ENCODE measurements at places on chromosomes 16 and 17.

DNA sequence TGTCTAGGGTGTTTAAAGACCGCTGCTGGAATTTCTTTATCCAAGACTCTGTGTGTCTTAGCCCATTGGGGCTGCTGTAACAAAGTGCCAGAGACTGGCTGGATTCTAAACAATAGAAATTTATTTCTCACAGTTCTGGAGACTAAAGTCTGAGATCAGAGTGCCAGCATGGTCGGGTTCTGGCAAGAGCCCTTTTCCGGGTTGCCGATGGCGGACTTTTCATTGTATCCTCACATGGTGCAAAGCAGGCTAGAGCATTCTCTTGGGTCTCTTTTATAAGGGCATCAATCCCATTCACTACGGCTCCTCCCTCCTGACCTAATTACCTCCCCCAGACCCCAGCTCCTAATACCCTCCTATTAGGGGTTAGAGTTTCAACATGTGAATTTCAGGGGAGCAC, 9.5 kb downstream of the NLRC5 start:
- no peak for DNase-seq

GRCh38 chr16:67279296-67280089, at the start of gene PLEKHG4:
TSS of gene PLEKHG4 (plus strand) at chr16:67279532. CDS start at chr16:67280045, 513 bp downstream.
- peak; percentile 92 for DNase-seq

DNA sequence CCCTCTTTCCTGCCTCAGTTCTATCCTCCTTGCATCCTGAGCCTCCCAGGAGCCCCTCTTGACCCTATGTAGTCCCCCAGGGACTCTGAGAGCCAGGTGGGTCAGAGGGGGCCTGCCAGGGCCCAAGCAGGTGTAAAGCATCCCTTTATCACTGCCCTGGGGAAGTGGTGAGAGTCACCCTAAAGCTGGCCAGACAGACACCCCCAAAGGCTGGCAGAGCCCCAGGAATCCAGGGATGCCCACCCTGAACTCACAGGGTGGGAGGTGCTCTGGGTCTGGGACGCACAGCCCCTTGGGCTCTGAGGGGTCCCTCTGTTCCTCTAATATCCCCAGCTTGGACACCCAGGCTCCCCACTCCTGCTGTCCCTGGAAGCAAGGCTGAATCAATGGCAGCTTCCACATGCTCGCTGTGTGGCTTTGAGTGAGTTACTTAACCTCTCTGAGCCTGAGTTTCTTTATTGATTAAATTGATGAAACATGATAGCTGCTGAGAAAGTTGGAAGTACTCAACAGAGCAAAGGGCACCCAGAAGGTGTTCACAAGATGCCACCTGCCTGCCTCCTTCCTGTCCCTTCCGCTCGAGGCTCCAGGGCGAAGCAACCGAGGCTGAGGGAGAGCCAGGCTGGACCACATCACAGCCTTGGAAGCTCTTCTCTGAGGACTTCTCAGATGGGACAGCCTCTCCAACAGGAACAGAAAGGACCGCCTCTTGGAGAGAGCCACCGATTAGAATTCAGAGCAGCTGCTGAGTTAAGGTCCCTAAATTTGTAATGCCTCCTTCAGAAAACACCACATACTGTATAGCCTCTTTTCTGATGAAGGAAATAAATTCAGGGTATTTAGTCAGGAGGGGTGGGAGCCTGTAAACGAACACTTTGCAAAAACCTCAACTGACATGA, 67.1 kb upstream of the DOC2B start:
- DNase-seq = no peak

GRCh38 chr16:17166095-17166494, 304.7 kb downstream of the XYLT1 start:
- DNase-seq = no peak

- DNase-seq = no peak
Observed at GRCh38 chr16:3677994-3678393, 23.5 kb downstream of the DNASE1 start.

- no peak for DNase-seq
Observed at GRCh38 chr17:50344731-50345365, 1.1 kb upstream of the XYLT2 start.

DNA sequence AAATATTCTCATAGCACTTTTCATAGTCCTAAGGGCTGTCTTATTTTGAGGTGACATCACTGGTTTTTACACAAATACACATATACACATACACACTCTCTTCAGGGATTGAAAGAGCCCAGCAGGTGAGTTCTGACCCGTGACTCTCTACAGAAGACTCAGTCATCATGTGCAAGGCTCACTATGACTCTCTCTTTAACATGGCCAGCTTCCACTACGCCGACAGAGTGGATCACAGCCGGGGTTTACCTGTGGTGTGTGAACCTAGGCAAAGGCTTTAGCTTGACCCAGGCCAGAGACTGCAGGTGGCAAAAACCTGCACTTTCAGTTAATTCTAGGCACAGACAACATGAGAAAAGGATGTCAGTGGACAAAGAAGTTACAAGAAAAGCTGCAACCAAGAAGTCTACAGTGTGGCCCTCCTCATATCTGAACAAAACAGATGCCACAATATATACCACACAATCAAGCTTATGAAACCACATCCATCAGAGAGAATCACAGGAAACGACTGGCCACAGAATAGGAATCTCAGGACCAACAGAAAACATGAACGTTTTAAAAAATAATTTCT, 56.5 kb downstream of the CYTH1 start:
- DNase-seq = peak; percentile 75

DNA sequence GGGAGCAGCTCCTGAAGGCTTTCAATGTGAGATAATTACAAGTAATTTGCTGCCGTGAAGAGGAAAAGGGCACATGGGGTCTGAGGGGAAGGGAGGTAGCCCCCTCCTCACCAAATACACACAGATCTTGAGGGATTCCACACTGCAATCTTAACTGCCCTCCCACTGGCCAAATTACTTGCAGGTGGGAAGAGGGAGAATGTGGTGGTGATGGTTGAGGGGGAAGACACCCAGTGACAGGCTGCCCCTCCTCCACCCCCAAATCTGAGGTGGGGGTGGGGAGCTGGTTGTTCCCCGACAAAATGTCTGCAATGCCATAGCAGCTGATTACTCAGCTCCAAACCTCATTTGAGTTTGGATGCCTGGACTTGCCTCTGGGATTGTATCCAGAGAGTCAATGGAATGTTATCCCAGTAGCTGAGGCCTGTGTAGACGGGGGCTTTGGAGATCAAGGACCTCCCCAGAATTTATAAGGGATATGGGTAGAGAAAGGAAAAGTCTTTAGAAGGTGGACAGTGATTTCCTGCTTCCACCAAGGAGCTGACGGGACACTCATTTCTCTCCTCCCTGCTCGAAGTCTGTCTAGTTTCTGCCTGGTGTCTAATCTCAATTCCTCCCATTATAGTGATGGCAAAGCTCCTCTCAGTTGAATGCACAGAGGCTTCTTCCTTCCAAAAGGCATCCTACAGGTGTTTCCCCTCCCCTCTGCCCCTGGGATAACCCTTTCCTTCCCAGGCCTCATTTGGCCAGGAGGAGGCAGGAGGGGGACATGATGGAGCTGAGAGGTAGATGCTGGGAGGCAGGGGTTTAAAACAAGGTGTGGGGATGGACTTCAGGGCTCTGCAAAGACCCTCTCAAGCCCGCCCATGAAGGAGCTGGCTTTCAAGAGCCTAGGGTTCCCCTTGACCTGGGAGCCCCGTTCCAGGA, 8.7 kb downstream of the DLX4 start:
- DNase-seq = no peak

GRCh38 chr16:8278031-8278580, 312.2 kb downstream of the TMEM114 start:
- no peak for DNase-seq

- DNase-seq = peak; percentile 62
Observed at GRCh38 chr16:77171745-77172635, 19.0 kb upstream of the MON1B start.

GRCh38 chr17:31541559-31541958, 150.1 kb downstream of the RAB11FIP4 start:
- DNase-seq = no peak

DNA sequence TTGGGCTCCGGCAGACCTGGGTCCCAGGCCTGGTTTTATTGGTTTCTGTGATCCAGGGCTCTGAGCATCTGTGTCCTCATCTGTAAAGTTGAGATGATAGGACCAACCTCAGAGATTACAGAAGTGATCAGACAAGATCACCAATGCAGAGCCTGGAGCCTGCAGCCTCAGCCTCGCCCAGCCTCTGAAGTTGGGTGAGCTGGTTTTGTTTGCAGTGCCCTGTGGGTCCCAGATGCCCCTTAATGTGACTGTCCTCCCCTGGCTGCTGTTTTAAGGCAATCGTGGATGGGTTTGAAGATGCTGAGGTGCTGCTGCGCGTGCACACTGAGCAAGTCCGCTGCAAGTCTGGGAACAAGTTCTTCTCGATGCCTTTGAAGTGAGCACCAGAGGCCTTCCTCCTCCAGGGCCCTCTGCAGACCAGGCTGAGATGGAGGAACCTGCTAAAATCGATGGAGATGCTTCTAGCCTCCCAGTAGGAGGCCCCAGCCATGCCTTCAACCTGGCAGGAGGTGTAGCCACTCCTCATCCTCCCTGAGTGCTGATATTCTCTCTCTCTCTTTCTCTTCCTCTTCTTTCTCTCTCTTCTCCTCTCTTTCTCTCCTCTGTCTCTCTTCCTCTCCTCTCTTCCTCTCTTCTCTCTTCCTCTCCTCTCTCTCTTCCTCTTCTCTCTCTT, 5.6 kb upstream of the MMP15 start:
- DNase-seq = no peak

GRCh38 chr17:5587438-5588032, 3.2 kb upstream of the NLRP1 start:
- DNase-seq = peak; percentile 80

- peak; percentile 35 for DNase-seq
Observed at GRCh38 chr16:3066440-3066748, 954 bp downstream of the IL32 start.

- DNase-seq = no peak
Observed at GRCh38 chr16:24986512-24987303, 28.5 kb downstream of the ARHGAP17 start.

DNA sequence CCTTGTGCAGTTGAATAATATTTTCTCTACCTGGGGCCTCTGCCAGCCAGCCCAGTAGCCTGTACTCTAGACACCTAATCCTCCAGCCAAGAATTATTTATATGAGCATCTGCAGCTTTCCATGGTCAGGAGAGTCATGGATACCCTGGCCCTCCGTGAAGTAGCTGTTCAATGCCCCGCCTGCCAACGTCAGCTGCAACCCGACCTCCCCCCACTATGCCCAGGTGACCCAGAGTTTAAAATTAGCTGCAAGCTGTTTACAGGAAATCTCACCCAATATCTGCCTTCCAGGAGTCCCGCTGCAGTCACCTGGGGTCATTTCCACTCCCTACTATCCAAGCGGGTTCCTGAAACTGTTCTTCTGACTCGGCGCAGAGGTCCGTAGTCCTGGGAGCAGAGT, 12.3 kb downstream of the SDR42E2 start:
- DNase-seq = no peak

DNA sequence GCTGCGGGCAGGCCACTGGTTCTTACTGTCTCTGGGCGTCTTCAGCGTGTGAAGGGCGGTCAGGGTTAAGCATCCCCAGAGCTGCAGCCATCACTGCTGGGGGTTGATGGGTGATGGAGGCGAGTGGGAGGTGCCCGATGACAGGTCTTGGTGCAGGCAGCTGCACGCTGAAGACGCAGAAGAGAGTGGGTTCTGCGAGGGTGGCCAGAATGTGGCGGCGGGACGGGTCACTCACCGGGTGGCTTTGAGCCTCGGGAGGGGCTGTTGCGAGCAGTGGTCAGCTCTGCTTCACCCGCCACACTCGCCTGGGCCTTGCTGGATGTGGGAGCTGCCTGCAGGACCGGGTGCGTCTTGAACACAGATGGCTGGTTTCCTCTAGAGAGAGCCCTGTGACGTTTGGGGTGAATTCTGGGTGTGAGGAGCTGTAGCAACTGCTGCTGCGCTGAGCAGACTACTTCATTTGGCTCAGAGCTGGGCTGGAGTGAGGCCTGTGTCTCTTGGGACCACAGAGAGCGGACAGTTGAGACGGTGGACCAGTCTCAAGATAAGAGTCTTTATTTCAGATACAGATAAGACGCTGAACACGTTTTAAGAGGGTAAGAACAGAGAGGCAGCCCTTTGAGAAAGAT, 44.6 kb upstream of the ZNF750 start:
- DNase-seq = no peak

DNA sequence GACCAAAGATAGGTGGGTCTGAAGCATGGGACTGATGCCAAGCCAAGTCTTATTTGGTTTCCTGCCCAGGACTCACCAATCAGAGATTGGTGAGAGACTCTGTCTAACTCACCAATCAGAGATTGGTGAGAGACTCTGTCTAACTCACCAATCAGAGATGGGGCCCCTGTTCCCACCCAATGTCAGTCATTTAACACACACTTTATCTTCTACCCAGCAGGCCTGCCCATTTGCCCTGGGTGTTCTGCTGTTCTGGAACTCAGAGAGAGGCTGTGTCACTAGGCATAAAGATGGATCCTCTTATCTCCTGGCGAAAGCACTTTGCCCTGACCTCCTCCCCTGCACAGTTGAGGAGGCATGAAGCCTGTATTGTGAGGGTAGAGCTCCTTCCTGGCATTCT, 5.4 kb upstream of the RHOT1 start:
- DNase-seq = peak; percentile 22

DNA sequence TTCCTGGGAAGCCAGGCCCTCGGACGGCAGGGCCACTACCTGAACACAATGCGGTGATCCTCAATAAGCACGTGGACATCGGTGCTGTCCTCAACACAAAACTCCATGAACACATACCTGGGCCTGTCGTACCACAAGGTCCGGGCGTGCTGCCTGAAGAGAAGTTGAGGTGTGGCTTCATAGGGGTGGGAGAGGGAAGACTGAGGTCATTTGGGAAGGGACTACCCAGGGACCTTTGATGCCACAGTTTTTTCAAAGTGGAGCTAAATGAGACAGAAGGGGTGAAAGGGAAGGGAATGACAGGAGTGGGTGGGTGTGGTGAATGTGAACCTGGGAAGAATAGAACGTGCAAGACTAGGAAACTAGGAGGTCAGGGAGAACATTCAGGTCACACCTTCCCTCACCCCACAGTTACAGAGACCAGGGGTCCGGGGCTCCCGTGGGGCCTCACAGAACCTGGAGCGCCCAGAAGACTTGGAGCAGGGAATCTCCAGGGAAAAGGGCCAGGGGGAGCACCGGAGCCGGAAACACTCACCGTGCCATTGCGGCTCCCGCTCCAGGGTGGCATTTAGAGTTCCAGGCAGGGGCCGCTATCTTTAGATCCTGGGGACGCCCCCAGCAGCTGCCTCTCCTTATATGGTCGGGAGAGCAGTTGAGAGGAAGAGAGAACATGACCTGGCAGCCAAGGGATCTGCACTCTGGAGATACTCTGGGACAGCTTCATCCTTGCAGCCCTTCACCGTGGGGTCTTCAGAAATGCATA, at the start of gene PTGES3L:
TSS of gene PTGES3L (minus strand) at position 570 of the 763 bp plus-strand sequence. CDS start at position 543, 27 bp downstream.
- DNase-seq = peak; percentile 32

All from activated CD4-positive, alpha-beta T cell treated with anti-CD3 and anti-CD28 coated beads, Interleukin-10, Interleukin-2, amounts not matched to agents 100 ng/mL and 50 ng/mL, durations not matched to agents 16 hours and 8 hours (primary cell).